Cardiac muscle cell (in vitro differentiated cells and primary cell): ENCODE measurements at places on chromosomes 13 and 19.
A peak's percentile ranks its signal among the peaks of the same experiment; 100 is the strongest.

DNA sequence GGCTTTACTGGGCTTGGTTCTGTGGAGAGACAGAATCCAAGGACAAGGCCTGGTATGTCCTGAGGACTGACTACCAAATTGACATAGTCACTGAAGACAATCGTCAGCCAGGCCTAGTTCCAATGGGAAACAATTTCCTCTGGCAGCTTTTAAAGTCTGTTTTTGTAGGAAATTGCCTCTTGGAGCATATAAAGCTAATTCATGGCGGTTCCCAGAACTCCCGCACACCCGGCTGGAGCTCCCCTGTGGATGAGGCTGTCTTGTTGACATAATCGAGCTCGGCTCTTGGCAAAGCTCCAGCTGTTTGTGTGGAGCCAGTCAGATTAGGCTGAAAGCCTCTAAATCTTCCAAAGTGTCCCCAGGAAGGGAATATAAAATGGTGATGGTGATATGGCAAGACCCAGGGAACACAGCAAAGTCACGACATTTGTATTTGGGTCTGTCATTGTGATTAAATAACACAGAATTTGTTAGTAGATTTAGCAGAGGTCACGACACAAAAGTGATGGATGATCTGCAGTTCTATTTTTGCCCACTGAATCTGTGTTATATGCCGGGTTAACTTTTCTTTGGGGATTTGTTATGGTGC is 395.0 kb downstream of the PCDH9 start:
- peak; percentile 67 for DNase-seq
- peaks cover 14% of the 10 kb centered on the region for H3K4me1 ChIP-seq
- H3K4me3 ChIP-seq, result no peak overlapping the region
- H3K36me3 ChIP-seq, result no peaks in the 10 kb centered on the region
- H3K27me3 ChIP-seq, result no peaks in the 10 kb centered on the region
- H3K27ac ChIP-seq, result peak overlapping the region; percentile 38

DNA sequence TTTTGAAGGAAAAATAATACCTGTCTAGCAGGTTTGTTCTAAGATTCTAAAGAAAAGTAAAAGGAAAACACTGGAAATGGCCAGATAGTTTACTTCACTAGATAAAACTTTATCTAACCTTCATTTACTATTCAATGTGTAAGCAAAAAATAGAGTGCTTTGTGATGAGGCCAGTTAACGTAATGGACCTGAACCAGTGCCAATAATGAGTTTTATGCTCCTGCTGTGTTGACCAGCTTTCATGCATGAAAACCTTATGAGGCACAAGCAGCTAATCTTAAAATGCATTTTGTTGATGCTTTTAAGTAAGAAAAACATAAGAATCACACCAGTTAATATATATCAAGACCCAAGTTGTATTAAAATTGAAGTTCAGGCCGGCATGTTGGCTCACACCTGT is 617.2 kb upstream of the GPC6 start:
- H3K4me1 ChIP-seq, result no peaks in the 10 kb centered on the region
- DNase-seq, result no peak
- no peaks in the 10 kb centered on the region for H3K27me3 ChIP-seq
- H3K36me3 ChIP-seq, result no peaks in the 10 kb centered on the region
- no peak overlapping the region for H3K4me3 ChIP-seq
- H3K27ac ChIP-seq, result no peak overlapping the region

- H3K36me3 ChIP-seq, result no peaks in the 10 kb centered on the region
- peak; percentile 69 for DNase-seq
- H3K27me3 ChIP-seq, result no peaks in the 10 kb centered on the region
- H3K27ac ChIP-seq, result no peak overlapping the region
These were observed 200.2 kb downstream of the COL4A1 start for GRCh38 chr13:110106726-110107125.

DNA sequence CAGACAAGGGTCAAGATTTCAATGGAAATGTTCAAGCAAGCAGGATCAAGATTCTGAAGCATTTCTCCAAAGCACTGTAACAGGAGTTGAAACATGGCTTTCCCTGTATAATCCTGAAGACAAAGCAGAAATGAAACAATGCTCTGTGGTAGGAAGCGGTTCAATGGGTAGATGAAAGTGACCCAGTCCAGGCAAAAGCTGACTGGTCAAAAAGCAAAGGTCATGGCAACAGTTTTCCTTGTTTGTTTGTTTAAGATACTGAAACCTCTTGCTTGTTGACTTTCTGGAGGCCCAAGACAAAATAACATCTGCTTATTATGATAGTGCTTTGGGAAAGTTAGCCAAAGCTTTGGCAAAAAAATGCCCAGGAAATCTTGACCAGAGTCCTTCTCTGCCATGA is 1343.9 kb upstream of the PCDH9 start:
- H3K27ac ChIP-seq, result no peak overlapping the region
- no peak for DNase-seq
- H3K27me3 ChIP-seq, result no peaks in the 10 kb centered on the region
- no peaks in the 10 kb centered on the region for H3K36me3 ChIP-seq
- no peaks in the 10 kb centered on the region for H3K4me1 ChIP-seq

DNA sequence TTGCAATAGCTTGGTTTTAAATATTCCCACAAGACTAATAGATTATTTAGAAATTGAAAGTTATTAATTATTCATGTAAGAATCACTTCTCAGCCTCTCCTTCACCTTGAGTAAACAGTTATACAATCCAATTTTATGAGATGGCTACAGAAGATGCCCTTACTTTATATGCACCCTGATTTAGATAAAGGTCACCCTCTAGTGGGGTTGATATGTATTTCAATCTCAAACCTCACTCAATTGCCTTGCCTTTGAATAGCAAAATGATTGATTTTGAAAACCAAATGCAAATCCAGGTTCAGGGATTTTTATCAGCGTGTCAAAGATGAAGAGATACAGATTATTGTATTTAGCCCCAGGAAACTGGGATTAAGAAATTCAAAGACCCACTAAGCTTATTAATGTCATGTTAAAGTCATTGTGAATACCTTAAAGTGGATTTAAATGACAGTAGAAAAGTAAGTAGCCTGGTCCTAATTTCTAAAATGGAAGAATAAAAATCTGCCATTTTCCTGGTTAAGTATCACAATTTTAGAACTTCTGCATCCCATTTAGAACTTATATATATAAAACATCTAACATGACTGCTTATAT is 305.1 kb downstream of the ITGBL1 start:
- DNase-seq, result peak; percentile 23
- H3K27ac ChIP-seq, result no peak overlapping the region
- H3K27me3 ChIP-seq, result no peaks in the 10 kb centered on the region
- H3K4me3 ChIP-seq, result no peak overlapping the region

- H3K27me3 ChIP-seq, result peaks cover 31% of the 10 kb centered on the region
- peak overlapping the region; percentile 71 for H3K4me3 ChIP-seq
- H3K36me3 ChIP-seq, result no peaks in the 10 kb centered on the region
- no peak for DNase-seq
- no peaks in the 10 kb centered on the region for H3K4me1 ChIP-seq
These were observed 2.1 kb upstream of the PCDH17 start for GRCh38 chr13:57629391-57629804.

DNA sequence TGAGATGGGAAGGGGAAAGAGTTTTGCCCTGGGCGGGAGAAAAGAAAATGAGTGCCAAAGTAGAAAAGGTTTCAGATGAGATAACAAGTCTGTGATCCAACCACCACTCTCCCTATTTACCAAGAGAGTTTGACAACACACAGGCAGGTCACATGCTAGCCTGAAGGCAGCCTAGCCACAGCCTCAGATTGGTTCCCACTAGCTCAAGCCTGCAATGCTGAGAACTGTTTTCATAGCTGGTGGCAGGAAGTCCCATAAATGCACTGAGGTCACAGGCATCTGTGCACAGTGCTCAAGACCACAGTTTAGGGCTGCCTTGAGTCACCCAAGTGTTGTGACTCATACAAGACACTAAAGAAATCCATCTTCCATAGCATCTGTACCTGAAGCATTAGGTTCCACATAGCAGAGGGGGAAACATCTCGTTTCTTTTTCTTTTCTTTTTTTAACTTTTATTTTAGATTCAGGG is 18.5 kb upstream of the POP4 start:
- H3K27me3 ChIP-seq, result peaks cover 56% of the 10 kb centered on the region
- H3K27ac ChIP-seq, result no peak overlapping the region
- no peaks in the 10 kb centered on the region for H3K36me3 ChIP-seq
- DNase-seq, result no peak

DNA sequence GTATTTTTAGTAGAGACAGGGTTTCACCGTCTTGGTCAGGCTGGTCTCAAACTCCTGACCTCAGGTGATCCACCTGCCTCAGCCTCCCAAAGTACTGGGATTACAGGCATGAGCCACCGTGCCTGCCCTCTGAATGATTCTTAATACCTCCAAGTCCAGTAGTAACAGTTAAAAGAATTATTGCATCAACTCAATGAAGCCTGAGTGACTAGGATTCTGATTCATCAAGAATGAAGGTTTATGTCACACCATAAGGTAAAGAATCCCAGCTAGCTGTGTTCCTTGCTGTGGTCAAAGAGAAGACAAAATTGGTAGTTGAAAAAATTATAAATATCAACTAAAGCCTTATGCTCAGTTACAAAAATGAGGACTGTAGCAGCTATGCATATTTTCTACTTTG is 81.2 kb upstream of the ABCC4 start:
- H3K4me3 ChIP-seq, result no peak overlapping the region
- H3K4me1 ChIP-seq, result no peaks in the 10 kb centered on the region
- H3K27me3 ChIP-seq, result no peaks in the 10 kb centered on the region
- H3K27ac ChIP-seq, result no peak overlapping the region

DNA sequence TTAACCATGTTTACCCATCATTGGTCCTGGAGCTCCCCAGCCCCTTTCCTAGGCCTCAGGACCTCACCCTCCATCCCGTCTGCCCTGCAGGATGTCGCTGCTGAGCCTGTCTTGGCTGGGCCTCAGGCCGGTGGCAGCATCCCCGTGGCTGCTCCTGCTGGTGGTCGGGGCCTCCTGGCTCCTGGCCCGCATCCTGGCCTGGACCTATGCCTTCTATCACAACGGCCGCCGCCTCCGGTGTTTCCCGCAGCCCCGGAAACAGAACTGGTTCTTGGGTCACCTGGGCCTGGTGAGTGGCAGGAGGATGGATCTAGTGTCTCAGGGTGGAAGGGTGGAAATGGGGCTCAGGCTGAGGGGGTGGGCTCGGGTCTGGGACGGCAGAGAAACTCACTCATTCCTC is 508 bp downstream of the CYP4F8 start:
- H3K4me1 ChIP-seq, result no peaks in the 10 kb centered on the region
- no peak overlapping the region for H3K27ac ChIP-seq
- H3K36me3 ChIP-seq, result no peaks in the 10 kb centered on the region
- no peak overlapping the region for H3K4me3 ChIP-seq
- no peaks in the 10 kb centered on the region for H3K27me3 ChIP-seq
- no peak for DNase-seq

GRCh38 chr19:42048992-42049391 is 21.0 kb downstream of the GRIK5 start:
- H3K4me1 ChIP-seq, result no peaks in the 10 kb centered on the region
- no peak for DNase-seq
- H3K27me3 ChIP-seq, result no peaks in the 10 kb centered on the region
- H3K36me3 ChIP-seq, result no peaks in the 10 kb centered on the region

GRCh38 chr13:113058129-113058987 is 47.2 kb upstream of the F7 start:
- H3K27me3 ChIP-seq, result peaks cover 12% of the 10 kb centered on the region
- no peaks in the 10 kb centered on the region for H3K36me3 ChIP-seq

DNA sequence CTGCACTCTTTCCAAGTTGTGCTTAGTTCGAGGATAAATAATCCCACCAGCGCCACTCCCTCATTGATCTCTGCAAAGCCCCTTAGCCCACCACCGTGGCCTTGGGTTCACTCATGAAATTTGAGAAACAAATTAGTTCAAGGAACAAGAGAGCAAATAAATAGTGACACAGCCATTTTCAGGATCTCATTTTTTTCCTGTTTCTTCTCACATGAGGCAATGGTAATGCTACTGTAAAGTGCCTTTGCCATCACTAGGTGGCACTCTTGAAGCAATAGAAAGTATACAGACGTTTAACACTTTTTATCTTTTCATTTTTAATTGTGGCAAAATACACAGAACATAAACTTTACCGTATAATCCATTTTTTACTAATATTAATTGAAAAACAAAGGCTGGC is 76.8 kb upstream of the ZNF835 start:
- no peaks in the 10 kb centered on the region for H3K4me1 ChIP-seq
- DNase-seq, result peak; percentile 30

DNA sequence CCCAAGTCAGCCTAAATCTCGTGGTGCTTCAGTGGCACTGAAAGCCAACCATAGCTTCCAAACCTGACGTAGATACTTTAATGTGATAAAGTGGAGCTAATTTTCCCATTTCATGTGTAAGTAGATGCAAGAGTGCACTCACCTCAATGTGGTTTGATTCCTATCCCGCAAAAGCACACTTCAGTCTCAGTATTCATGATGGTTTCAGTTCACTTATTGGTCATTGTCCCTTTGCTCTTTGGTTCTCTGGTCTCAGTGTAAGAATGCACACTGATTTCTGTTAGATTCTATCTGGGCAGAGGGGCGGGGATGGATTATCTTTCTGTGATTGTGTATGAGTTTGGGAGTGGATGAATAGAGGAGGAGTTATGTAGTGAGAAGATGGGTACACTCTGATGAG is 340.6 kb downstream of the KCNRG start:
- peaks cover 3% of the 10 kb centered on the region for H3K27me3 ChIP-seq
- no peaks in the 10 kb centered on the region for H3K4me1 ChIP-seq
- H3K4me3 ChIP-seq, result no peak overlapping the region
- H3K27ac ChIP-seq, result no peak overlapping the region
- no peaks in the 10 kb centered on the region for H3K36me3 ChIP-seq
- no peak for DNase-seq

GRCh38 chr13:87274209-87274819 is 396.9 kb upstream of the SLITRK5 start:
- H3K36me3 ChIP-seq, result no peaks in the 10 kb centered on the region
- no peaks in the 10 kb centered on the region for H3K4me1 ChIP-seq
- no peaks in the 10 kb centered on the region for H3K27me3 ChIP-seq
- peak; percentile 51 for DNase-seq

GRCh38 chr13:36764957-36765356 is 54.1 kb upstream of the RFXAP start:
- H3K36me3 ChIP-seq, result no peaks in the 10 kb centered on the region
- H3K4me1 ChIP-seq, result no peaks in the 10 kb centered on the region
- no peak overlapping the region for H3K27ac ChIP-seq

DNA sequence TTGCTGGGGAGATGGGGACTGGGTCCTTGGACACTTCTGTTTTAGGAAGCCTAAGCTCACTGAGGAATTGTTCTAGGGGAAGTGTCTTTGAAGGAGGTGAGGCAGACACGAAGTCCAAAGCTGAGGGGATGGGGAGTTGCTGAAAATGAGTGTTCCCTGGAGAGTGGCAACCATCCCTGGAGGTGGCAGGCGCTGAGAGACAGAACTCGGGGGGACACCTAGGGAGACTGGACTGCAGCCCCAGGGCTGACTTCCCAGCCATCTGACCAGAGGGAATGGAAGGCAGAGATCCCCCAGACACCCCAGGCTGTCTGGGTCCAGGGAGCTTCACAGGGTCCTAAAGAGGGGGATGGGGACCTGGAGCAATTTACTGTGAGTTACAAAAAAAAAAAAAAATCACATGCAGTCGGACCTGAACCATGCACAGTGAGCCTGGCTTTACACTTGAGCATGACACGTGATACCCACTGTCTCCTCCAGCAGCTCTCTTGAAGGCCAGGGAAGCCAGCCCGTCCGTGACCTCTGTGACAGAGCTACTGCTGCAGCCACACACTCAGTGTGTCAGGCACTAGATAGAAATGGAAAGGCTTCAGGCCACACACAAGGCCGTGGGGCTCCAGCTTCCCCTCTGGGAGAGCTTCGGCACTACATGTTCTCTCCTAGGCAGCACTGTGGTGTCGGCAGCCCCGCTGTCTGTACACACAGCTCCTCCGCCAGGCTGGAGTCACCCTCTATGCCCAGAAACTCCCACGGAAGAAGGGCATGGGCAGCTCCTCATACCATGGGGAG is 77.1 kb upstream of the KCTD15 start:
- no peaks in the 10 kb centered on the region for H3K36me3 ChIP-seq
- H3K4me1 ChIP-seq, result peaks cover 5% of the 10 kb centered on the region
- no peak overlapping the region for H3K4me3 ChIP-seq
- H3K27me3 ChIP-seq, result no peaks in the 10 kb centered on the region

GRCh38 chr19:45973553-45974338 is at the start of gene NOVA2:
TSS of gene NOVA2 (minus strand) at chr19:45973865. CDS start at chr19:45973351, 514 bp downstream.
- no peaks in the 10 kb centered on the region for H3K36me3 ChIP-seq
- no peaks in the 10 kb centered on the region for H3K4me1 ChIP-seq
- DNase-seq, result peak; percentile 78
